Tibial nerve (tissue), 4 donors: ENCODE measurements at places on chromosomes 16 and 17. TPM values are rescaled to one million over a fixed set of nuclear protein-coding genes. Genes with fewer than 3 reads are reported as not detected.
A peak's percentile ranks its signal among the peaks of the same experiment; 100 is the strongest.

GRCh38 chr16:69804297-69804696, 42.2 kb downstream of the WWP2 start:
- H3K36me3 ChIP-seq = no peaks in the 10 kb centered on the region
- H3K27me3 ChIP-seq = no peaks in the 10 kb centered on the region
- H3K27ac ChIP-seq = no peak overlapping the region
- H3K4me1 ChIP-seq = no peaks in the 10 kb centered on the region

DNA sequence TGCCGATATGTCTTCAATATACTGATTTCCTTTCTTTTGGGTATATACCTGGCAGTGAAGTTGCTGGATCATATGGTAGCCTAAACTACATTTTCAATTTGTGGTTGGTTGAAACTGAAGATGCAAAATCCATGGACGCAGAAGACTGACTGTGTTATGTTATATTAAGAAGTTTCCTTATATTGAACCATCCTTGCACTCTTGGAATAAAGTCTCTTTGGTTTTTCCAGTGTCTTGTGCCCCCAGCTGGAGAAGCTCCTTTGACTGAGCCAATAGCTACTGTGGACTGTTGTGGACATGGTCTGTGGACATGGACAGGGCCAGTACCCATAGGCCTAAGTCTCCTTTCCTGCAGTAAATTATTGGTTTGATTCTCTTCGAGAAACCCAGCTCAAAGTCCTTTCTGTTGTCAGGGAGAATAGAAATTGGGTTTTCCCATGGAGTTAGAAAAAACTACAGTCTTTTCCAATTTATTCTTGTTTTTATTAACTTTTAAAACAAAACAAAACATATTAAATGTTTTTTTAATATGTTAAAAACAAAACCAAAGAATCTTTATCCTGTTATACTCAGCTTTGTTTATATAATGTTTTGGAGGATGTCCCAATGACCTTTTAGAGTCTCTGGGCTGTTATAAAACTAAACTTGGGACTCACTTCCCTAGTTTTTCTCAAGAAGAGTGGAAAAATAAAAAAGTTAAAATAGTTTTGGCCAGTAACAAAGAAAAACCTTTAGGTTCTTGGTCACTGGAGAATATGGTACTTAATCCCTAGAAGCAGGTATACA, 15.2 kb upstream of the IL34 start:
- DNase-seq = no peak
- peaks cover 13% of the 10 kb centered on the region for H3K36me3 ChIP-seq
- no peak overlapping the region for H3K4me3 ChIP-seq
- H3K4me1 ChIP-seq = peaks cover 6% of the 10 kb centered on the region
- no peaks in the 10 kb centered on the region for H3K27me3 ChIP-seq

GRCh38 chr16:66523861-66524354, 26.0 kb downstream of the TK2 start:
- H3K4me3 ChIP-seq = no peak overlapping the region
- H3K36me3 ChIP-seq = no peaks in the 10 kb centered on the region
- H3K27me3 ChIP-seq = no peaks in the 10 kb centered on the region

- no peaks in the 10 kb centered on the region for H3K27me3 ChIP-seq
- H3K36me3 ChIP-seq = no peaks in the 10 kb centered on the region
- H3K4me1 ChIP-seq = no peaks in the 10 kb centered on the region
- DNase-seq = no peak
- no peak overlapping the region for H3K4me3 ChIP-seq
These were observed 41.5 kb upstream of the MRTFB start for GRCh38 chr16:14029658-14030057.

- DNase-seq = no peak
- H3K4me1 ChIP-seq = no peaks in the 10 kb centered on the region
- H3K36me3 ChIP-seq = no peaks in the 10 kb centered on the region
These were observed 321.3 kb downstream of the RBFOX1 start for GRCh38 chr16:7653746-7654461.

DNA sequence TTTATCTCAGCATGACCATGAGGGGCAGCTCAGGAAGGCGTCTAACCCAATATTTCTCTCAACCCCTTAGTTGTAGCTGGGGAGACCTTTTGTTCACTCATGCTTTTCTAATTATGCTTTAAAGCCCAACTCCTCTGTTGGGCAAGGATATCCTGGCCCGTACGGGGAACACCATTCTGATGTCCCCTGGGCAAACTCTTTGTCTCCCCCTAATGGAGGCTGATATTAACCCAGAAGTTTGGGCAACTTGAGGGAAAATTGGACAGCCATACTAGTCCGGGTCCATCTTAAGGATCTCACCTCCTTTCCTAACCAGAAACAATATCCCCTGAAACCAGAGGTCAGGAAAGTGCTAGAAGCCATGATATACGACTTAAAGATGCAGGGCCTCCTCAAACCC, 143.7 kb upstream of the COX10 start:
- no peak overlapping the region for H3K4me3 ChIP-seq
- no peaks in the 10 kb centered on the region for H3K27me3 ChIP-seq
- no peaks in the 10 kb centered on the region for H3K4me1 ChIP-seq
- H3K27ac ChIP-seq = no peak overlapping the region
- DNase-seq = no peak
- H3K36me3 ChIP-seq = no peaks in the 10 kb centered on the region

DNA sequence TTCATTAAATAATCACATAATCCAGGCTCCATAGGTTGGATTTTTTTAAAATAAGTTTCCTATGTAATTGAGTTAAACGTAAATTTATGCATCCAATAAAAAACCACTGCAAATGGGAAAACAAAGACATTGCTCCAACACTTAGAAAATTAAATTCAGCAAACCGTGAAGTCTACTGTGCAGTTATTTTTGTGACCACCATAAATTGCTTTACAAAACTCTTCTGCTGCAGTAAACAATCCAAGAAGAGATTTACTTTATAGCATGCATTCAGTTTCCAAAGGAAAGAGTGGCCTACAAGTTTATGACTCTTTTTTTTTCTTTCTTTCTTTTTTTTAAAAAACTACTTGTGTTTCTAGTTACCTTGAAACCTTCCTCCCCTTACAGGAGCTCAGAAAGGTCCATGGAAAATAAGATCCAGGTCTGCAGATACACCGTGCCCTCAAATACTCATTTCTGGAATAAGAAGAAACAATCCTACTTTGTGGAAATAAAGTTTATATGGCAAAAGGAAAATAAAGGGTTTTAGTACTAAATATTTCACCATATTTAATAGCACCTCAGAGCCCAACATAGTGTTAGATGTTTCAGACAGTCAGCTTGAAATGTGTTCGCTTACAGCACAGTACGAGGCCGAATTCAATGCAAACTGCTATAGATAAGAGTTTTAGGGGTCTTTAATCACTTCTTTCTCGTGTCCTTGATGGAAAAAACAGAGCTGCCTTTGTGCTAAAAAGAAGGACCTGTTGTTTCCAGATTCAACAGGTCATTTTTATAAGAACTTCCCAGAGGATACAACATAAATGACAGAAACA, 3.2 kb downstream of the HS3ST3A1 start:
- H3K36me3 ChIP-seq = no peaks in the 10 kb centered on the region
- H3K4me1 ChIP-seq = no peaks in the 10 kb centered on the region
- no peak overlapping the region for H3K27ac ChIP-seq
- DNase-seq = no peak
- H3K4me3 ChIP-seq = no peak overlapping the region
- H3K27me3 ChIP-seq = no peaks in the 10 kb centered on the region

DNA sequence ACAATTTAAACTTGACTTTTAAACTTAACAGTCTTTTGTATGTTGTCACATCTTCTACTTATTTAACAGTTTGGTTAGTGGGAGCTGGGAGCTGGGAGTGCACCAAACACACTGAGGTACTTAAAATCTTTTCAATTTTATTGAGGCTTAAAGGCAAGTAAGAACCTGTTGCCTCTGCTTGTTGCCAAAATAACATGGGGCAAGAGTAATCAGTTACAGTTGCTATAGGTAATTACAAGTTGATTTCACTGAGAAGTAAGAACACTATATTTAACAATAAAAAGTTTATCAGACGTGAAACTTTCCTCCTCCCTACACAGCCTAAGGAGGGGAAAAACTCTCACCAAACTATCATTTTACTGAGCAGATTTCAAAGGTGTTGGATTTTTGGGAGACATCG, 135.2 kb downstream of the FTO start:
- no peak overlapping the region for H3K4me3 ChIP-seq
- no peaks in the 10 kb centered on the region for H3K36me3 ChIP-seq
- H3K4me1 ChIP-seq = no peaks in the 10 kb centered on the region
- no peak overlapping the region for H3K27ac ChIP-seq
- DNase-seq = no peak

DNA sequence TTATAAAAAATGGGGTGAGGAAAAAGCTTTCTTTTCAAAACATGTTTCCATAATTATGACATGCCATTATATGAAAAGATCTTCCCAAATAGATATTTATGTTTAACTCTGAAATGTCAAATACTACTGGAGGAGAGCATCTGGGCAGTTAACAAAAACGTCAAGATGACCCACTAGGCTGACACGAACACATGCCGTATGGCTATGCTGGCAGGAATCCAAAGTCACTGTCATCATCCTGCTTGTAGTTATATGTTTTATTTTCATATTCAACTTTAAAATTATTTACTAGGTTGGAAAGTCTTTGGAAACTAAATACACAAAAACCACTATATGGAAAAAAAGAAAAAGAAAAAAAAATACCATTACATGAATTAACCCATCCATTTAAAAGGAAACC, 27.3 kb downstream of the ANKFY1 start:
- H3K27me3 ChIP-seq = no peaks in the 10 kb centered on the region
- H3K4me1 ChIP-seq = no peaks in the 10 kb centered on the region
- H3K27ac ChIP-seq = no peak overlapping the region
- H3K36me3 ChIP-seq = peaks cover 43% of the 10 kb centered on the region

GRCh38 chr16:85878407-85878806, 20.6 kb upstream of the IRF8 start:
- H3K36me3 ChIP-seq = no peaks in the 10 kb centered on the region
- no peaks in the 10 kb centered on the region for H3K27me3 ChIP-seq
- no peaks in the 10 kb centered on the region for H3K4me1 ChIP-seq
- no peak for DNase-seq
- H3K27ac ChIP-seq = no peak overlapping the region

DNA sequence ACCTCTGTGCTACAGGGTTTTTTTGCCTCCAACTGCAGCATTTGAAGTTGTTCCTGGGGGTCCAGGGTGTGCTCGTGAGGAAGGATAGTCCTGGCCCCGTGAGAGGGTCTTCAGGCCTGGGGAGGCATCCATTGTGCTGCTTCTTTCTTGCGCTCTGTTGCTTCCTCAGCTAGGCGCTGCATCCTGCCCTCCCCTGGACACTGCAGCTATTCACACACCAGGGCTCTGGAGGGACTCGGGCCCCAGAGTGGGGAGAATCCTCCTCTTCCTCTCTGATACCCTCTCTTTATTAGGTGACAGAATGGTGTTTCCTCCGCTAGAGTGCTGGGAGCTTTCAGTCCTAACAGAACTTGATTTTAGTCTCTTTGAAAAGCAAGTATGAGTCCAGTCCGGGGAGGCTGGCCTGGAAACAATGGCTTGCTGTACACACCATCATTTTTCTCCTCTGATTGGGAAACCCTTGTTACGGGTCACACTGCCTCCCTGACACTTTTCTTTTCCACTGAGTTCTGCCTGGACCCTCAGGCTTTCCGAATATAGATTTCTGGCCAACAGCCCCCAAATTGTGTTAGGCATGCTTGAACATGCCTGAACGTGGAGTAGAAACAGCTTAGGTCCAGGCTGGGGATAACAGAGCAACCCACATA, 81.4 kb upstream of the ELAC2 start:
- no peaks in the 10 kb centered on the region for H3K4me1 ChIP-seq
- H3K27ac ChIP-seq = no peak overlapping the region

DNA sequence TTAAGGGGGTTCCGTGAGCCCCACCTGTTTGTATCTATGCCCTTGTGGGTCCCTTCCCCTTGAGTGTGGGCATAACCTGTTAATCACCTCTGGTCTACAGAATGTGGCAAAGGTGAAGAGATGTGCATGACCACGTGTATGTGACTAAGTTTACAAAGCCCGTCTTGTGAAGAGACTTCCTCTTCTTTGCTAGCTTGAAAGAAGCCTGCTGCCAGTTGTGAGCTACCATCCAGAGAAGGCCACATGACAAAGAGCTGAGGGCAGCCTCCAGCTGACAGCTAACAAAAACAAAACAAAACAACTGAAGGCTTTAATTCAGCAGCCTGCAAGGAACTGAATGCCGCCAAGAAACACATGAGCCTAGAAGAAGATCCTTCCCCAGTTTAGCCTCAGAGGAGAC, 112.0 kb downstream of the AXIN2 start:
- no peak overlapping the region for H3K27ac ChIP-seq
- no peak for DNase-seq
- H3K36me3 ChIP-seq = no peaks in the 10 kb centered on the region
- no peaks in the 10 kb centered on the region for H3K4me1 ChIP-seq

GRCh38 chr17:35752471-35752870, 568 bp downstream of the GAS2L2 start:
- H3K4me3 ChIP-seq = no peak overlapping the region
- no peaks in the 10 kb centered on the region for H3K27me3 ChIP-seq
- no peak overlapping the region for H3K27ac ChIP-seq
- no peaks in the 10 kb centered on the region for H3K36me3 ChIP-seq
- no peak for DNase-seq
- H3K4me1 ChIP-seq = peaks cover 28% of the 10 kb centered on the region

DNA sequence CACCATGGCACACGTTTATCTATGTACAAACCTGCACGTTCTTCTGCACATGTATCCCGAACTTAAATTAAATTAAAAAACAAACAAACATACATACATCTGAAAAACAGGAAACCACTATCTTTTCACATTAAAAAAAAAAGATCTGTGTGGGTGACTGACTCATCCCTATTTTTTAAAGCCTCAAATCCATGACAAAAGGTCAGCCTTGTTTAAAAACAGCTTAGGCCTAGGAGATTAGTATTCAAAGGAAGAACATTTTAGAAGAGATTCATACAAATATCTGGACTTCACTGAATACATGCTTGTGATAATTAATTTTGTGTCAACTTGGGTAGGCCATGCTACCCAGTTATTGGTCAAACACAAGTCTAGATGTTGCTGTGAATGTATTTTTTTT, 4.7 kb upstream of the PRKAR1A start:
- H3K27ac ChIP-seq = no peak overlapping the region
- no peaks in the 10 kb centered on the region for H3K36me3 ChIP-seq
- H3K27me3 ChIP-seq = no peaks in the 10 kb centered on the region

DNA sequence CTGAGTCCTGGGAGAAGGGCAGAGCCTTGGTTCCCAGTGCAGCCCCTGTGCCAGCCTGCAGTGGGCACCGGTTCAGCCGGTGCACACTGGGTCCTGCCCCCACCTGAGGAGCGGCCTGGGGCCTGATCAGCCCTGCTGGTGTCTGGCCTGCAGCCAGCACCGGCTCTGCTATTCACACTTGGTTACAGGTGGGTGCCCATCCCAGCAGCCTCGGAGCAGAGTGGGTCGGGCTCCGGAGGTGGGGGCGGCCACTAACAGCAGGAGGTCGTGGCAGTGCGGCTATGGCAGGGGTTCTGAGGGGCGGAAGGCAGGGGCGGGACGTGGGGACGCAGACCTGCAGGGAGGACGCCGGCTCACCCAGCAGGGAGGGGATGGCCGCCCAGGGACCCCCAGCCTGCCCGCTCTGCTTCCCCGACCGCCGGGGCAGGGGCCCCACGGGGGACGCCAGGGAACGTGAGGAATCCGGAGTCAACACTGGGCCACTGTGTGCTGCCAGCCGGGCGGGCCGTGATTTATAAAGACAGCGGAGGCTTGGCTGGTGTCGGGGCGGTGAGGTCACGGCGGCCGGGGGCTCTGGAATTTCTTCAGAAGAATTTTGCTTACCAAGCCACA, 20.3 kb downstream of the METRNL start:
- H3K27ac ChIP-seq = peak overlapping the region; percentile 61
- H3K36me3 ChIP-seq = peaks cover 22% of the 10 kb centered on the region
- no peak for DNase-seq
- H3K27me3 ChIP-seq = no peaks in the 10 kb centered on the region

- DNase-seq = no peak
- no peaks in the 10 kb centered on the region for H3K36me3 ChIP-seq
- H3K4me3 ChIP-seq = no peak overlapping the region
These were observed 37.1 kb upstream of the LHX1 start for GRCh38 chr17:36900160-36900512.

Gene ADAP2
- total RNA-seq = 64.2 TPM

Gene ALG1
- total RNA-seq = 25.5 TPM

Gene KCNJ2
- 3.9 TPM for total RNA-seq
